Dorsolateral prefrontal cortex (tissue), 122 donors: ENCODE measurements at places on chromosomes 3 and 15.
A peak's percentile ranks its signal among the peaks of the same experiment; 100 is the strongest.

DNA sequence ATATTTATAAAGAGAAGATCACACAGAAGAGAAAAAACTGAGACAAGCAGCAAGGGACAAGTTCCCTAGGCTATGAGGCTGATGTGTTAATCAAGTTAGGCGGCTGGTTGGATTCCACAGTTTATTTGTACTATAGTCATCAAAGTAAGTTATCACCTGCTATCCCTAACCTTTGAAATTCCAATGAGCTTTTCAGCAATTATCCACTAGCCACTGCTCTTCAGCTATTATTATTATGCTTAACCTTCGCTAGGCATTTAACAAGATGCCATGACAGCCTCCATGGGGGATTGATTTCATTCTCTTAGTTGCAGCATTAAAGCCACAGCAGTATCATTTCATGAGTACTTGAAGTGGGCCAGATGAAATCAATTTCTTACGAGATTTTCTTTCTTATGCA is 699.5 kb upstream of the NAALADL2 start:
- DNase-seq: no peak

DNA sequence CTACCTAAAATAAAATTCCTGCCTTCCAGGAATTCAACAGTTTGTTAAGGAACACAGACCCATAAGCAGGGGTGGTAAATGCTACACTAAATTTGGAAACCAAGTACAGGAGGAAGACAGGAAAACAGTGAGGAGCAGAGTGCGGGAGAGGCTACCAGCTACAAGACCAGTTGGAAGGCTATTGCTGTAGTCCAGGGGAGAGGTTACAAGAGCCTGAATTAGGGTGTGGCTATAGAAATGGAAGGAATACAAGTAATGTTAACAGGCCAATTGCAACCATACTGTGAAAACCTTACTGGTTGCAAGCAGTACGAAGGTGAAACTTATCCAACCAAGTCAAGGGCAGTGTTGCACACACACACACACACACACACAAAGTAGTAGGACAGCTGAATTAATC is 880 bp upstream of the ARMC8 start:
- no peak for DNase-seq

DNA sequence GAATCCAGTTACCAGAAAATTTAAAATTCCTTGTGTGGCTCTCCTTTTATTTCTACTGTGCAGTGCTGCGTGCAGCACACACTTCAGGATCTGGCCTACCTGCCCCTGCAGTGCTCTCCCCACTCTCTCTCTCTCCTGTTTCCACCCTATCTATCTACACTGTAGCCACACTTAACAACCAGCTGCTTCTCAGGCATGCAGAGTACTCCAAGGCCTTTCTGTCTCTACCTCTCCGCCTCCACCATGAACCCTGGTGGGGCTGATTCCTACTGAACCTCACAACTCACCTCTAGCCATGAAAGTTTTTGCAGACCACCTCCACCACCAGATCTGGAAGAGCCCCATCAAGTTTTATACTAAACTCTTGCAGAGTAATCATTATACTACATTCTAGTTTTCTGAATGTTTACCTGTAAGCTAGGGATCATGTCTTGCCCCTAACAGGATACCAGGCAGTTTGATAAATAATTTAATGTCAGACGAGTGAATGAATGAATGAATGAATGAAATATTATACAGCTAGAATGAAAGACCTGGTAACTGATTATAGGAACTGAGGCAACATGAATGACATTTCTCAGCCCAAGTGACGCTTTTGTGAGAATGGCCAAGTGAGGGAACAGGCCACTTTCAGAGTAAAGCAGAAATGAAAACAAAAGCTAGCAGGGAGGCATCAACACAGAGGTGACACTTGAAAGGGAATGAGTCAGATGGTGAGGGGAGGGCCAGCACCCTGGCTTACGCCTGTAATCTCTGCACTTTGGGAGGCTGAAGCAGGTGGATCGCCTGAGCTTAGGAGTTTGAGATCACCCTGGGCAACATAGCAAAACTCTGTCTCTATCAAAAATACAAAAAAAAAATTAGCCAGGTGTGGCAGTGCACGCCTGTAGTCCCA is 363.5 kb downstream of the FOXP1 start:
- no peak for DNase-seq

- no peak for DNase-seq
Measured at GRCh38 chr3:16838561-16838960, 46.2 kb upstream of the PLCL2 start.

- DNase-seq: no peak
Measured at GRCh38 chr3:115576325-115576875, 46.9 kb upstream of the GAP43 start.

DNA sequence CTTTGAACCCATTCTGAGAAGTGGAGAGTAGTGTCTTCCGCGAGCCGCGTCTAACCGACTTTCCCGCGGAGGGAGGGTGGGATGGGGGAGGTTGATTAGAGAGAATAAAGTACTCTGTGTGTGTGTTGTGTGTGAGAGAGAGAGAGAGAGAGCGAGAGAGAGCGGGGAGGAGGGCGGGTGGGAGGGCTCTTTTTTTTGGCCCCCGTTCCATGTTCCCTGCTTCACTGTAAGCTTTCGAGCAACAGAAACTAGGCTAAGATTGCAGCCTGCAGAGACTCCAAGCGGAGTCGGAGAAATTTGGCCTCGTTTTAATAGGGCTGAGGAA is 1.6 kb upstream of the MEIS2 start:
- no peak for DNase-seq

DNA sequence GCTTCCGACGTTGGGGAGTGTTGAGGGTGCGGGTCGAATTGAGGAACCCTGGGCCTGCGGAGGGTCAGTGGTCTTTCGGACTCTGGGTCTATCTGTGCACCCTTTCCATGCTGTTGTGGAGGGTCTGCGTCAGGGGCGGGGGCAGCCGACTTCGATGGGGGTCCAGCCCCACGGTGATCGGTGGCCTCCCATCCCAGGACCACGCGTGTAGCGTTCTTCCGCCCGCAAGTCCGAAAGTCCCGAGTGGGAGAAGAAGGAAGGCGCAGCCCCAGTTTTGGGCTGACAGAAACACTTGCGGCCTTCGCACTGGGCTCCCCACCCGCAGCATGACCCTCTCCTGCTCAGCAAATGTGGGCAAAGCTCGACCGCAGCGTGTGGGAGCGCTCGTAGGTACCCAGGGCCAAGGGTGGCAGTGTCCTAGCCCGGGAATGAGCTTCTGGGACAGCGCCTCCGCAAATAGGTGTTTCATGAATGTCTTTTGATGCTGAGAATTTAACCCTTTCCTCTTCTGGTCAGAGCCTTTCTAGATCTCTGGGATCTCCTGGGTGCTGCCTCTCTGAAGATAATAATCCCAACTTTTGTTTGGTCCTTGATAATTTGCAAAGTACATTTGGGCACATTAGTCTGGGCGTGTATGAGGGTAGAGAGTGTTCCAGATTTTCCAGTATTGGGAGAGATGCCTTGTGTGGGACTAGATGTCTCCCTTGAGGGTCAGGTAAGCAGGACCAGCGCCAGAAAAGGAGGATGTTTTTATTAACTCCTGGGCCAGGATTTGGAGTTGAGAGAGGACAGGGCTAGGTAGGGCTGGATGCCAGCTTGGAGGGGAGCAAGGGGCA is 2.3 kb upstream of the DLL4 start:
- no peak for DNase-seq

- DNase-seq: no peak
Measured at GRCh38 chr15:86572368-86572841, 492.7 kb downstream of the AGBL1 start.

DNA sequence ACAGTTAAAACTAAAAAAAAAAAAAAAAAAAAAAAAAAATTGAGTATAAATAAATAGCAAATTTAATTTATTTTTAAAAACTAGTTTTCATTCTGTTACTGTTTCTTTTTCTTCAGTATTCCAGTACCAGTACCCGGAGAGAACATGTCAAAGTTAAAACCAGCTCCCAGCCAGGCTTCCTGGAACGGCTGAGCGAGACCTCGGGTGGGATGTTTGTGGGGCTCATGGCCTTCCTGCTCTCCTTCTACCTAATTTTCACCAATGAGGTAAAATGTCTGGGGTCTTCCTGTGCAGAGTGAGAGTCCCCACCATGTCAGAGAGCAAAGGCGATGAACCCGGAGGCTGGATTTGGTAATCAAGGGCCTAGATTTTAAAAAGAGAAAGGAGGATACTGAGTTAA is 4.4 kb downstream of the TMEM43 start:
- no peak for DNase-seq

GRCh38 chr15:75123395-75123794 is 78.3 kb upstream of the C15orf39 start:
- no peak for DNase-seq

DNA sequence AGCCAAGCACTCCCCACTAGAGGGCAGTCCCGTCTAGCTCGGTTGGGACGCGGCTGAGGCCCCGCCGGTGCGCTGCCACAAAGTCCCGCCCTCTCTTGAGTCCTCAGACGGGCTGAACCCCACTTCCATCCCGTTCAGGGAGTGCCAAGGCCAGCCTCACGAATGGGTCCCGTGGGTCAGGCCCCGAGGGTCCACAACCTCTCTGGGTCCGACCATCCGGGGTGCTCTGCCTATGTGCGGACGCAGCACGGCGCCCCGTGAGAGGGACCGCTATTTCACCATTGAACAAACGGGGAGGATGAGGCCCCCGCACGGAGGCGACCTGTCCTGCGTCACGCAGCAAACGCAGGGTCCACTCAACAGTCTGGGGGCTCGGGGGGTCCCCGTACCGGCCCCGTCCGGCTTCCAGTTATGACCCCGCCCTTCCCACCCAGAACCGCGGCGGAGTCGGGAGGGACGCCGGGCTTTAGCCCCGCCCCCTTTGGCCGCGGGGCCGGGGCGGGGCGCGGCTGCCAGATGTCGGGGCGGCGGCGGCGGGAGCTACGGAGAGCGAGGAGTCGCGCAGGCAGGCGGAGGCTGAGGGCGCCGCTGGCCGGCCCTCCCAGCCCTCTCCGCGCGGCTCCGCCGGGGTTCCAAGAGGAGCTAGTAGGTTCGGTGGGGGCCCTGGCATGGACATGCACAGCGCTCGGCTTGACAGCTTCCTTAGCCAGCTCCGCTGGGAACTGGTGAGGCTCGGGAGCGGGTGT is at the start of gene INKA1:
INKA1 (plus strand) TSS at position 543 of the 746 bp plus-strand sequence; CDS start at position 675, 132 bp downstream.
- peak; percentile 89 for DNase-seq

DNA sequence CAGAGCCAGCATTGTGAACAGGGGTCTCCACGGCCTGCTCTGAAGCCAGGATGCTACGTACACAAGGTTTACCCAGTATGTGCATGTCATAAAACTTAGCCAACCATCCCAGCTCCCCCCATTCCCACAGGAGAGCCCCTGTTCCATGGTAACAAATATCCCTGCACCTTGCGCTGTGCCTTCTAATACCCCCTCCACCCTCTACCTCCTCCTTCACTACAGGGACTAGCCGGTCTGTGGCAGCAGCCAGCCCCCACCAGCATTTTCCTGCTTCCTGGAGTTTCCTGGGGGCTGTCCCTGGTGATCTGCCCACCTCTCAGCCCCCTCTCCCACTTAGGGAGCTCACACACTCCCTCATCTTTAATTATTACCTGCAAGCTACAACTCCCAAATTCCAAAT is 20.4 kb downstream of the ACSBG1 start:
- DNase-seq: no peak

- peak; percentile 51 for DNase-seq
Measured at GRCh38 chr15:67065531-67066005, at the start of gene SMAD3. SMAD3 (plus strand) TSS chr15:67065602; CDS start chr15:67066155, 553 bp downstream.

- no peak for DNase-seq
Measured at GRCh38 chr3:8298021-8298954, 203.3 kb upstream of the LMCD1 start.

DNA sequence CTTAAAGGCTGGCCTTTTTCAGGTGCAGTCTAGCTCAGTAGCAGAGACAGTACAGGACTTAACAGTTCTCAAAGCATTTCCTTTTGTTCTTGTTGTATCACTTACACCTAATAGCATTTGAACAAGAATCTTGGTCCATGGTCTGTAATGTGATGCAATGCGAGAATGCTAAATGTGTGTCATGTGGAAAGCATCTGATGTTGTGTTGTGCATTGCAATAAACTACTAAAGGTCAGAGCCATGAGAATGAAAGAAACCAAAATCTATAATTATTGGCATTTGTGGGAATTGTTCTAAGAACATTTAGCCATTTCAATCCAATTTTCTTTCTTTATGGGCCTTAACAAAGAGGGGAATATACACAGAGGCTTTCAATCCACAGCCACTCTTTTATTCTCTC is 324.5 kb upstream of the ROBO2 start:
- DNase-seq: no peak

- no peak for DNase-seq
Measured at GRCh38 chr3:71350998-71351397, 232.5 kb downstream of the FOXP1 start.
